Kidney (tissue), 22 donors: ENCODE measurements at places on chromosomes 3 and 15. TPM values are rescaled to one million over a fixed set of nuclear protein-coding genes. Genes with fewer than 3 reads are reported as not detected.

The LTK gene
- total RNA-seq = 0.91 TPM

The IL5RA gene
- 1.1 TPM for total RNA-seq

GRCh38 chr3:30932513-30933098 is 38.1 kb upstream of the GADL1 start:
- H3K36me3 ChIP-seq = no peaks in the 10 kb centered on the region
- no peak overlapping the region for H3K27ac ChIP-seq
- no peak for DNase-seq
- H3K4me3 ChIP-seq = no peak overlapping the region
- H3K4me1 ChIP-seq = no peaks in the 10 kb centered on the region

GRCh38 chr15:28978011-28978378 is 92.2 kb downstream of the APBA2 start:
- no peaks in the 10 kb centered on the region for H3K36me3 ChIP-seq
- no peak overlapping the region for H3K27ac ChIP-seq
- H3K4me3 ChIP-seq = no peak overlapping the region
- no peaks in the 10 kb centered on the region for H3K4me1 ChIP-seq

- H3K36me3 ChIP-seq = no peaks in the 10 kb centered on the region
- H3K27me3 ChIP-seq = no peaks in the 10 kb centered on the region
- no peak overlapping the region for H3K4me3 ChIP-seq
- no peak for DNase-seq
Measured at GRCh38 chr3:155339052-155339451, 45.6 kb upstream of the STRIT1 start.

DNA sequence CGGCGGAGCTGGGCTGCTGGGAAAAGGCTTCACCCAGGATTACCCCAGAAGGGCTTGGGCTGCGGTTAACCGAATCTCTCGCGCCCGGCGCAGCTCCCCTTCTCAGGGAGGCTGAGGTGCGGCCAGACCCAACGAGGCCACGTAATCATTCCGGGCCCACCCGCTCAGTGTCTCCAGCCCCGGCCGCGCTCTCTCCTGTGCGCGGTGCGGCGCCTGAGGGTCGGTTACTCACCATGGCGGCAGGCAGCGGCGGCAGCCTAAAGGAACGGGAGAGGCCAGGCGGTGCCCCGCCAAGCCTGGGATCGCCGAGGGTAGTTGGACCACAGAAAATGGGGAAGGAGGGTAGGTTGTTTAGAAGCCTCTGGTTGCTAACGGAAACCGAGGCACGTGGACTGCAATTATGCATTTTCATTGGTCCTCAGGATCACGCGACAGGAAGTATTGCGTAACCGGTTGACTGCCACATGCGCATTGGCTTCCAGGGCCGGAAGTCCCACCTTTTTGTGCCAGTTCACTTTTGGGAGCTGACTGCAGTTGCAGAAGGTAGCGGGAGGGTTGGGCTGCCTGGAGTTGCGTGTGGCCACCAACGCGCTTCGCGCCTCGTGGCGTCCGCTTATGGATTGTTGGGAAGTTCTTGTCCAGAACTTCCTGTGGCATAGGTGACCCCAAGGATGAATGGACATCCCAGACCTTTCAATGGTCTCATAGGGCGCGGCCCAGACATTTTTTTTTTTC is at the start of gene LZTFL1:
TSS of gene LZTFL1 (minus strand) at position 363 of the 735 bp plus-strand sequence. CDS start at position 235, 128 bp downstream.
- H3K4me3 ChIP-seq = peak within 1 kb of the TSS; percentile 80
- no peaks in the 10 kb centered on the region for H3K27me3 ChIP-seq
- H3K4me1 ChIP-seq = peaks cover 3% of the 10 kb centered on the region
- peak; percentile 96 for DNase-seq

DNA sequence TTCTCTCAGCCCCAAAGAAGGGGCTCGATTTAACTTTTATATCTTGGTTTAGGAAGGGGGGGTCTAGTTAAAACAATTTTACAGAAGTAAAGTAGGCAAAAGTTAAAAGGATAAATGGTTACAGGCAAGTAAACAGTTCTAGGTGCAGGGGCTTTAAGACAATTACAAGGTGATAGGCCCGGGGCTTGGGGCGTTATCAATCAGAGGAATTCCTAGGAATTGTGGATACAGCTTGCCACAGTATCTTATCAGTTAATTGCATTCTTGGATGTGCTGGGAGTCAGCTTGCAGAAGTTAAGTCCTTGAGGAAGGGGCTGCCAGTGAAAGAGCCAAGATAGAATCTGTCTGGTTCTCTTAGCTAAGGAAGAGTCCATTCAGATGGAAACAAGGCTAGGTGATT is 52.7 kb downstream of the NSMCE3 start:
- H3K27ac ChIP-seq = no peak overlapping the region
- no peaks in the 10 kb centered on the region for H3K4me1 ChIP-seq
- no peaks in the 10 kb centered on the region for H3K36me3 ChIP-seq
- no peaks in the 10 kb centered on the region for H3K27me3 ChIP-seq
- no peak overlapping the region for H3K4me3 ChIP-seq

GRCh38 chr3:129549805-129550204 is 6.8 kb downstream of the H1-8 start:
- no peak overlapping the region for H3K4me3 ChIP-seq
- DNase-seq = no peak
- H3K27ac ChIP-seq = no peak overlapping the region
- no peaks in the 10 kb centered on the region for H3K27me3 ChIP-seq
- no peaks in the 10 kb centered on the region for H3K36me3 ChIP-seq

- H3K4me1 ChIP-seq = no peaks in the 10 kb centered on the region
Measured at GRCh38 chr3:54780336-54780735, 147.5 kb downstream of the LRTM1 start.

The RABL3 gene
- total RNA-seq = 30.1 TPM

DNA sequence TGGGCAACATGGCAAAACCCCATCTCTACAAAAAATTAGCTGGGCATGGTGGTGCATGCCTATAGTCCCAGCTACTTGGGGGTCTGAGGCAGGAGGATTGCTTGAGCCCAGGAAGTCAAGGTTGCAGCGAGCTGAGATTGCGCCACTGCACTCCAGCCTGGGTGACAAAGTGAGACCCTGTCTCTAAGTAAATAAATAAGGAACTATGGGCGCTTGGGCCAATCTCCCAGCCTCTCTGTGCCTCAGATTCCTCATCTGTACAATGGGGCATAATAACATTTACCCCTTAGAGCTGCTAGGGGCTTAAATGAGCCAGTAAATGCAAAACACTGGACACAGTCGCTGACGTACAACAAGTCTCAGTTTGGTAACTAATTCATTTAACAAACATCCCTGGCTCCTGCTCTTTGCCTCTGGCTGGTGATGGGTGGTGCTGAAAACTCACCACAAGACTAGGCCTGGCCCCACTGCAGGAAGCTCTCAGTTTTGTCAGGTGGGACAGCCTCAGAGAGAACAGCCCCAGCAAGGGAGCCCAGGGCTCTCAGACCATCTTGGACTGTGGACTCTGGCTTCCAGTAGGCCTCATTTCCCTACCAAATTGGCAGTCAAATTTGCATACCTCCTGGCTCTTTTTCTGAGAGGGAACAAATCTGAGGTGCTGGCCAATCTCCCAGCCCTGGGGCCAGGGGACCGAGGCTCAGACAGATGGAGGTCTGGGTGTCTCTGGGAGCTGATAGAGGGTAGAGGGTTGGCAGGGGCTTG is 6.4 kb upstream of the TBC1D2B start:
- H3K36me3 ChIP-seq = no peaks in the 10 kb centered on the region
- DNase-seq = no peak
- H3K4me3 ChIP-seq = no peak overlapping the region
- no peaks in the 10 kb centered on the region for H3K27me3 ChIP-seq

- H3K4me1 ChIP-seq = no peaks in the 10 kb centered on the region
- no peaks in the 10 kb centered on the region for H3K36me3 ChIP-seq
- no peaks in the 10 kb centered on the region for H3K27me3 ChIP-seq
Measured at GRCh38 chr3:172189987-172190603, 150.7 kb downstream of the FNDC3B start.

DNA sequence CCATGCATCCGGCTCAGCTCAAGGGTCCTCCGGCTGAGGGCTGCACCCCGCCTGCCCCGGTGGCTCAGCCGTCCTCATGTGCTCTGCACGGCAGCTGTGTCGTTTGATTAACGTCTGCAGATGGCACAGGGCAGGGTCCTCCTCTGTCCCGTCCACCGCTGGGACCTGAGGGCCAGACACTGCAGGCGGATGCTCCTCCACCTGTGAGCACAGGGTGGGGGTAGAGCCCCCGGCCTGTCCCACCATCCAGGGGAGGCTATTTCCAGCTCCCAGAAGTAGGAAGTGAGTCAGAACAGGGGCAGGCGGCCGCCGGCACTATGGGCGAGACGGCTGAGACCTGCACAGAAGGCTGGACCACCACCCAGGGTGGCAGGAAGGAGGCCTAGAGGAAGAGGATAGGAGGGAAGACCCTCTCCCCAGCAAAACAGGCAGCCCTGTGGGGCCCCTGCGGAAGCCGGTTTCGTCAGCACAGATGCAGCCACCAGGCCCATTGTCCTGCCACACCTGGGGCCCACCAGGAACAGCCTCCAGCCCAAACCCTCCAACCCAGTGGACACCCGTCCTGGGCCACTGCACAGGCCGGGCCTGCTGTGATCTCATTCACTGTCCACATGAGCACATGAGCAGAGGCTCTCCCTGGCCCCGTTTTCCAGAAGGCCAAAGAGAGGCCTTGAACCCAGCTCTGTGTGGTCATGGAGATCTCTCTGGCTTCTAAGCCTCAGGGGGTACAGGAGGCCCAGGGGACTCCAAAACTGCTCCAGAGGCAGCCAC is 12.6 kb upstream of the PLXND1 start:
- H3K4me1 ChIP-seq = peaks cover 54% of the 10 kb centered on the region
- H3K27me3 ChIP-seq = no peaks in the 10 kb centered on the region
- DNase-seq = no peak

The GASK1A gene
- 7.3 TPM for total RNA-seq

DNA sequence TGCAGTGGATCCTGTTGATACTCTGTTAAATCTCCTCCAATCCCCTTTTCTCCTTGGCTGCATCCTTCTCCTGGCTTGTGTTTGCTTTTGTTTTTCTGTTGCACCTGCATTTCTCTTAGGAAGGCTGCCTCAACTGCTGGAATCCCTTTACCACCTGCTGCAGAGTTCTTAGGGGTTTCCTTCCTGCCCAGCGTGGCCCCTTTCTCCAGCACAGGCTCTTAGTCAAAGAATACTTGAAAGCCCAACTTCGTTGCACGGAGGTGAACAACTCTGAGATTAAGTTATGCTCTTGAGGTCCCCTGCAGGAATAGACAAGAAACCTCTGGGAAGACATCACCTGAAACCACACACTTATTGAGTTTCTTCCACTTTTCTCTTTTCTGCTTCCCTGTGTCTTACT is 121.6 kb upstream of the GRM7 start:
- H3K36me3 ChIP-seq = no peaks in the 10 kb centered on the region
- H3K27ac ChIP-seq = no peak overlapping the region
- no peak for DNase-seq

DNA sequence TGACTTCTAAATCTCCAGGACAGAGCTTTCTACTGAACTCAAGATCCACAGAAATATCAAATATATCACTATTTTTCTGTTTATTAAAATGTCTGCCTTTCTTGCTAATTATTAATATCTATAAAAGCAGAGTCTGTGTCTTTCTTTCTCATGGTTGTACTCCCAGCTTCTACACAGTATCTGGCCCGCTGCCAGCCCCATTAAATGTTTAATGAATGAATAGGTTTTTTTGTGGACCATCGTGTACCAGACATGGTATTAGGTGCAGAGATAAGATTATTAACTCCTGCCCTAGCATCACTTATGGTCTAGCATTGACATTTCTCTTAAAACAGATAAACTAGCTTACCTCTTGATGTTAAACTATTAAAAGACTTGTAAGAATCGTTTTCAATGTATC is 111.4 kb upstream of the RBMS3 start:
- no peaks in the 10 kb centered on the region for H3K27me3 ChIP-seq
- no peak overlapping the region for H3K27ac ChIP-seq
- no peak overlapping the region for H3K4me3 ChIP-seq
- DNase-seq = no peak
- H3K36me3 ChIP-seq = no peaks in the 10 kb centered on the region
- H3K4me1 ChIP-seq = no peaks in the 10 kb centered on the region
